ENCODE measurements at places on chromosomes 12 and 14.

DNA sequence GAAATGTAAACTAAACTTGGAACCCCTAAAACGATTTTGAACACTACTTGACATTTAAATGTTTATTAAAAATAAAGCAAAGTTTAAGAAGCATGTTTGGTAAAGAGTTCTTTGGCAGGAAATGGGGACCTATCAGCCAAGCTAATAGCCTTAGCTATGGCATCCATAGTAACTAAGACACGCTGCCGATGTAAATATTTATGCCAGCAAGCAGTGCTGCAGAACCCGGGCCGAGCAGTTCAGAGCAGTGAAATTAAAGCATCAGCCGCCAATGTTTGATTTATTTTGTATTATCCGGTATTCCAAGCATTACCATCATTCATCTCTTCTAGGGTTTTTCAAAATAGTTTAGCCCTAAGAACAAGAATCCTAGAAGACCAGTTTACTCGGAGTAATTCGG, 61.6 kb downstream of the PPP2R5C start:
- no peak for DNase-seq

DNA sequence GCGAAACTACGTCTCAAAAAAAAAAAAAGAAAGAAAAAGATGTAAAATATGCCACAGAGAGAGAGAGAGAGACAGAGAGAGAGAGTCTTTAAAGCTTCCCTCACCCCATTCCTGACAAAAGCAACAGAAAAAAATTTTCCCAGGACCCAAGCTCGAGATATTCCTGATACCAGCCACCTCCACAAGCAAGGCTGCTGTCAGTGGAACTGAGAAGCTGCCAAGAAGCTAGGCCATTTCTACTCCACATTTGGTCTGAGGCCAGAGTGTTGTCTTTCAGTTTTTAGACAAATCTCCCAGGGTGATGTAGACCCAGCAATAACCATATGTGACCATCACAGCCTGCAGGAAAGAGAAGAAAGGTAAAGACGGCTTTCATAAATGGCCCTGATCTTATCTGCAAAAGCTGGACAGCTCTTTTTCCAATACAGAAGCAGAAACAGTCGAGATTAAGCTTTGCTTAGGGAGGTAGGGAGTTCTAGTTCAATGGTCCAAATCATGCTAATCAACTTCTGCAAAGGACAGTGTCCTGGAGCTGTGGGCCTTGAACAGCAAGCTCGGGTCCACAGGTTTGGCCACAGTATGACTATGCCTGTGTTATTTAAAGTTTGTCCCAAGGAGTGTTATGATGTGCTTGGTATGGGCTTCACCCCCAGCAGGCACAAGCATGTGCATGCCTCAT, 130.3 kb upstream of the NUDT4 start:
- DNase-seq: no peak

GRCh38 chr14:75562089-75562488, 16.3 kb upstream of the FLVCR2 start:
- no peak for DNase-seq

DNA sequence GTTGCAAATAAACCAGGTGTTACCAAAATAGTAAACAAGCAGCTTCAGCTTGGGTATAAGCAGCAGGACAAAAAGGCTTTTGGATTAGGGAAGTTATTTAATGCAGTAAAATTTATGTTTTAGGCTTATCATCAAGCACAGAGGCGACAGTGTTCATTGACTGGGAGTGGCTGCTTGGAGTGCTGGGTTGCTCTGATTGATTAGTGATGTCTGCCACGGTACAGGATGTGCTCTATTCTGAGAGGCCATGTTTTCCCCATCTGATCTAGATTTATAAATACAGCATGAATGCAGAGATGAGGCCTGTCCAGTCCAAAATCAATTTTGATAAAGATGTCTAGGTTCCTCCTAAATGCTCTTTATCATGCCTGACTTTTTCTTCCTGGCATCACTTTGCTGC, 83.5 kb downstream of the MAP1LC3B2 start:
- no peak for DNase-seq

DNA sequence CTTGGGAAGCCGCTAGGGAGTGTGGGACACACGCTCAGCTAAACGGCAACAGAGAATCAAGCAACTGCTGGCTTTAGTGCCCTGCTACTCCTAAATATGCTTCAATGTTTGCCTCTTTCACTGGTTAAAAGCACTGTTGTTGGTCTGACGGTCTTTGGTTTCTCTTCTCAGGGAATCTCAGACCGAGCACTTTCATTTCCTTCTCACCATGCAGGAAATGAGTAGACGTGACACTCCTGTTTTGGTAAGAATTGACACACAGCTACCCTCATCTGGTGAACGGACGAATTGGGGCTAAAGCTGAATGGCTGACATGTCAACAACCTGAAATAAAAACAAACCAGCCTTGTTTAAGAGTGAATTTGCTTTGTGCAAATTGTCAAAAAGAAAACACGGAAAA, 57.5 kb upstream of the PIWIL1 start:
- DNase-seq: no peak

DNA sequence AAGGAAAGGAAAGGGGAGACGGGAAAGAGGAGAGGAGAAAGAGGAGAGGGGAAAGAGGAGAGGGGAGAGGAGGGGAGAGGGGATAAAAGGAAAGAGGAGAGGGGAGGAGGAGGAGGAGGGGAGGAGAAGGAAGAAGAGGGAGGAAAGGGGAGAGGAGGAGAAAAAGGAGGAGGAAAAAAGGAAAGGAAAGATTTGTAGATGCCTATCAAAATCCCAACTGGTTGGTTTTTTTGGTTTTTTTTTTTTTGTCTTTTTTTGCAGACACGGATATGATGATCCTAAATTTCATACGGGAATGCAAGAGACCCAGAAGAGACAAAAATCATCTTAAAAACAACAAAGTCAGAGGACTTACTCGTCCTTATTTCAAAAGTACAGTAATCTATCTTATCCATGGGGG, 19.4 kb downstream of the ANGEL1 start:
- no peak for DNase-seq

DNA sequence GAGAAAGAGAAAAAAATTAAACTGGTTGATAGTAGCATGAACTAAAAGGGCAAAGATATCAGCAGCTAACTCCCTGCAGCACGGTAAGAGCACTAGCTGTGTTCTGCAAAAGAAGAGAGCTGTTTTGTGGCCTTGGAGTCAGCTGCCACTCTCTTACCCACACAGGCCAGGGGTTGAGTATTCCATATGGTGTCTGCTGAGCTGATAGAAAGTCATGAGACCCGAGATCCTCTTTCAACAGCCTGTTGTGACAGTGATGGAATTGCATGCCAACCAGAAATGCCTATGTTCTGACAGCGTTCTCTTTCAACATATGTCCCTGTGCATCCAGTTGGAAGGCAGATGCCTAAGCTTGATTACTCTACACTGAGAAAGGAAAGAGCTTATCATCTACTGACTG, 39.9 kb downstream of the TMTC1 start:
- no peak for DNase-seq

DNA sequence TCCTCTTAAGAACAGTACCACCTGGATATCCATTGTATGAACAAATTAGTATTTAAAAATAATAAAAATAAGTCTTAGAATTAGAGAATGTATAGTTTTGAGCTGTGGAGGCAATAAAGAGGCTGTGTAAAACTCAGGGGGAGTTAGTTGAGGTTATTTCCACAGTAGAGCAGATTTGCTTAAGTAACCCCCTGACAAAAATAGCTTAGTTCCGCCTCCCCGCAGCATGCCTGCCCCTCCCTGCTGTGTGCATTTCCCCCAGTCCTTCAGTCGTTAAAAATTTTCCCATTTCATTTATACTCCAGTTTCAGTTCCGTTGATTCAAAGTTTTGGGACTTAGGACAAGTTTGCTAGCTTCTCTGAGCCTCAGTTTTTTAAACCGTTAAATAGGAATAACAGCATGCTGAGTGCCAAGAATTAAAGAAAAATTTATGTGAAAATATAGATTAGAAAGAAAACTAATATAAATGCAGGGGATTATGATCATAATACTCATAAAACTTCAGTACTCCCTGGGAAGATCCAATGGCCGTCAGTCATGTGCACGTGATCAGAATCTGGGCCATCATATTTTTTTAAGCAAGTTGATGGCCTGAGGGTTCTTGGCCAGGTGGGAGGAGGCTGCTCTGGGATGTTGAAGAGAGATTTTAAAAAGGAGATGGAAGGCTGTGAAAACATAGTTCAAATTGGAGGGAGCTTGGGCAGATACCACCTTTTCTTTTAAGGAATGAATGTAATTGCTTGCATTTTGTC, 14.5 kb upstream of the SLC38A2 start:
- no peak for DNase-seq

- DNase-seq: no peak
Measured at GRCh38 chr12:111426344-111427185, 20.8 kb downstream of the SH2B3 start.

DNA sequence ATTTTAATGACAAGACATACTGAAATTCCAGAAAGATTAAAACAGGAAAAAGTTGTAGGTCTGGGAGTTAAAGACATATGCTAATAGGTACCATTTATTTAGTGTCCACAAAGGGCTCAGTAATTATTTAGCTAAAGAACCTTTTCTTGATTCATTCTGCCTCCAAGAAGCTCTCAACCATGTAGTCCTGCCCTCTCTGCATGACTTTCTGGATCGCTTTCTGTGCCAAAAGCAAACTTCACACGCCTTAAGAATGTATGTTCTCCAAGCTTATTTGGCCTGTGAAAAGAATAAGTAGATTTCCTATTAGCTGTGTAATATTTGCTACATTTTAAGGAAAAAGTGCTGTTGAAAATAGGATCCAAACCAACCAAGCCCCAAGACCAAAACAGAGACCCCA, 291.7 kb downstream of the C12orf75 start:
- no peak for DNase-seq
